ELF-1 (cell line): ENCODE measurements at places on chromosomes 4 and X.

- no peak for DNase-seq
These were observed 1.1 kb downstream of the STBD1 start for GRCh38 chr4:76307660-76308014.

DNA sequence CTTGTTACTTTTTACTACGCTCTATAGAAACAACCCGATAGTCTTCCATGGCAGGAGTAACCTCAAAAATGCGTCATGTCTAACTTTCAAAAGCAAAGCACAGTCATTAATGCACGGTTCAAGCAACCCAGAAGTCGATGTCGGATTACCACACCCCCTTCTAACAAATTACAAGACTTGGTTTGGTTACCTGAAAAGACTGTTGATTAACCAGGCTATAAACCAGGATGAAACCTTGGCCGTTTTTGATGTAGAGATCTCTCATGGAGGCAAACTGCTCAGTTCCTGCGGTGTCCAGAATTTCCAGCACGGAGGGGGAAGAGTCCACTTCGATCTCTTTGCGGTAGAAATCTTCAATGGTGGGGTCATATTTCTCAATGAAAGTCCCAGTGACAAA is 2.4 kb downstream of the RAP2C start:
- no peak for DNase-seq

GRCh38 chr4:133147921-133148689 is 989 bp upstream of the PCDH10 start:
- peak; percentile 68 for DNase-seq

DNA sequence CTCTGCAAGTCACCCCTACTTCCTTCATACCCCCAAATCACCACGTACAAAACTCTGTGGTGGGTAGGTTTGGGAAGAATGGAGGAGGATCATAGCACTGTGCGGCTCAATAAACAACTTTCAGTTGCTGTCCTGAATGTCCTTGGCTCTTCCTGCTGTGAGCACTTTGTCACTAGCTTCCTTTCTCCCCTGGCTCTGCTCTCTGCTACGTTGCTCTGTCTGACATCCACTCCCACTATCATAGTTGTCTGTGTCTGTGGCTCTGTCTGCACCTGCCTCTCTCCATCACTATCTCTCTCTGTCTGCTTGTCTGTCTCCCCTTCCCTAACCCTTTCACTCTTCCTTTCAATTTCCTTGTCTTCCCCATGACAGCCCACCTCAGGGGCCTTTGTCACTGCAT is 21.2 kb upstream of the SMPX start:
- no peak for DNase-seq

DNA sequence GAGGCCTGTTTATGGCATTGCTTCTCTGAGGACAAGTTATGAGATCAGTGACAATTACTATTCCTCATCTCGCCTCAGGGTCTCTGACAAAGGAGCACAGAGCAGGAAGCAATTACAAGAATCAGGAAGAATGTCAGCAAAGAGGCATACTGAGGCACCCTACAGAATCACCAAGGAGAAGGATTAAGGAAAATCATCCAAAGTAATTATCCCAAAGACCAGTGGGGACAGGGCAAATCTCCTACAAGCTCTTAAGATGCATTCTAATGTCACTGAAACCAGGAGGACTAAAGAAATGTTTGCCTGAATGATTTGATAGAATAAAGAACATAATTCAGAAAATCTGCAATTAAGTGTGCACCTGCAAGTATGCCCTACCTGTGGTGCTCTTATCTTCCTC is 206.2 kb downstream of the RCHY1 start:
- DNase-seq: no peak

DNA sequence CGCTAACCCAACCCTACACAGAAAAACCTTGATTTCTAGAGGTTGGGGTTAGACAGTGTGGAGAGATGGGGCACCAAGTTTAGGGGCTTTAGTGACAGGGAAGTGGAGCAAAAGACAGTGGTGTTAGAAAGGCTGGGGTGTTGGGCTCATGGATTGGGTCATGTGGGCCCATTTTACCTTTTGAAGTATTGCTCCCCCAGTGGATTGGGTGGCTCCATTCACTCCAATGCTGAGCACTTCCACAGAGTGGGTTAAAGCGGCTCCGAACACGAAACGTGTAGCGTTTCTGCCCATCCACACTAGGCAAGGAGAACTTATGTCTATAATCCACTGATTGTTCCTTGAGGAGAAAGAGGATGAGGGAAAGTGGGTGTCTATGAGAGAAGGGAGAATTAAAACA is 2.3 kb downstream of the IL2RG start:
- no peak for DNase-seq

DNA sequence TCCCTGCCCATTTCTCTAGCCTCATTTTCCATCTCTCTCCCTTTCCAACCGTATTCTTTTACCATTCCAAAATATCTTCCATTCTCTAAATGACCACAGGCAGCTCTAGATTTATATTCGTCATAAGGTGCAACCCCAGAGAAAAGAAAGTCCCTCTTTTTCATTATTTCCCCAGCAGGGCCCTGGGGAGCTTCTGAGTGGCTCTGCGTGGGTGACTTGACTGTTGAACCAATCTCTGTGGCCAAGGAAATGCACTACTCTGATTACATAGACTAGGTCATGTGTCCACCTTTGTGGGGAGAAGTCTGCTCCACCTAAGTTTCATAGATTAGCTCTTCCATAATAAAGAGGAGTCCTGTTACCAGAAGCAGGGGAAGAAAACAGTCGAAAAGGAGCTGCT is 51.4 kb downstream of the ATOH1 start:
- DNase-seq: no peak

- DNase-seq: peak; percentile 25
These were observed 384.8 kb downstream of the FAM133A start for GRCh38 chrX:94058728-94059382.

GRCh38 chr4:112416464-112416863 is 99.5 kb downstream of the NEUROG2 start:
- DNase-seq: no peak

DNA sequence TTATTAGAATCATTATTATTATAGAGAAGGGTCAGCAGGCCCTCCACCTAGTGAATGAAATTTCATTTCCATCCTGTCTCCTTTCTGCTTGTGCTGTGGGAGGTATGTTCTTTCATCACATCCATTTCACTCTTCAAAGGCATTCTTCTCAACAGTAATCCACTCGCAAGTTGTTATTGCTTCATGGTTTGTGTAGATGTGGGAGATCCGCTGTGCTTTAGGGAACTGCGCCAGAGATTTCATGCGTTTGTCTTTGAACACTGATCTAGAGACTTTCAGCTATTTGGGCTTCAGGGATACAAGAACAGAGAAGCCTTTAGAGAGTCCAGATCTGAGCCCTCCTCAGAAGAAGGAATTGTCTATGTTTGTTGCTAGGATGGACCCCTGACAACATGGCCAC is 53.5 kb upstream of the PUDP start:
- no peak for DNase-seq

DNA sequence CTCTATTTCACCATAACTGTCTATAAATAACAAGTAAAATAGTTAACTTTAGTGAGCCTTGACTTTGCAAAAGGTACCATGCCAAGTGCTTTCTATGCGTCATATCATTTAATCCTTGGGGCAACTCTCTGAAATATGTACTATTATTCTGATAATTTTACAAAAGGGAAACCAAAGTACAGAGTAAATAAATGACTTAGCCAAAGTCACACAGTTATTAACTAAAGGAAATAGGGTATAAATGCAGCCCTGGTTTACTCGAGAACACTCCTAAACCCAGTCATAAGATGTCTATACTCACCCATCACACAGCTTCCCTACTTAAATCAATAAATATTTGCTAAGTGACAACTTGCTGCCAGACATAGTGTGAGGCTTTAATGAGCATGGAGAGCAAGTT is 14.4 kb downstream of the KCTD8 start:
- no peak for DNase-seq

DNA sequence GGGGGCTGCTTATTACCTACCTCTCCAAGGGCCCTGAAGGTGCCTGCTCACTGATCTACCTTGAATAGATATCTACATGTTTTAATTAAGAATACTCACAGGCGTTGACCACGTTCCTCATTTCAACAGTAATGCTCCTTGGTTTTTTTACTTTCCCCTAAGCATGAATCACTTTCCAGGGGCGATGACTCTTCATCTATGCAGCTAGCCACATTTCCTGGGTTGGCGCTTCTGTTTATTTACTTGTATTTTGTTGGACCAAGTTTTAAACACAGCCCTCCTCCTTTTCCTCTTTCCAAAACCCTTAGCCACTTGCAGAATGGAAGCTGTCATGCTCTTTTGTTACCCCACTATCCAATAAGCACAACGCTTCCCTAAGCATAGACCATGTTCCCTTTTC is 50.8 kb downstream of the CBLL2 start:
- DNase-seq: no peak

GRCh38 chrX:14496674-14497073 is 32.7 kb upstream of the GLRA2 start:
- no peak for DNase-seq

DNA sequence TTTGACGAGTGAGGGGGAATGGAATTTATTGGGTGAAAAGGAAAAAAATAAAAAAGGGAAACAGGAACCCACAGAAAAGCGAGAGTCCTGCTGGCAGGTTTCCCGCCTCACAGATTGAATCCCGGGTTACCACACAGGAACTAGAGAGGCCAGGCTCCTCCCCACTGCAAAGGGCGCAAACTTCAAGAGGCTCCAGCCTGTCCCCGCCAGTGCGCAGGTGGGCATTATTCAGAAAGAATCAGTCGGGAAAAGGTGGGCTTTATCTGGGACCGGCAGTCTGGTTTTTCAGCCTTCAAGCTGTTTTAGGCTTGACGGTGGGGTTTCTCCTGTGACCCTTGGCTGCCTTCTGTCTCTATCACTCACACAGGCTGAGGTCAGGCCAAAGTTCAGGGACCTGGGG is 1496.8 kb downstream of the RPA4 start:
- DNase-seq: peak; percentile 69

DNA sequence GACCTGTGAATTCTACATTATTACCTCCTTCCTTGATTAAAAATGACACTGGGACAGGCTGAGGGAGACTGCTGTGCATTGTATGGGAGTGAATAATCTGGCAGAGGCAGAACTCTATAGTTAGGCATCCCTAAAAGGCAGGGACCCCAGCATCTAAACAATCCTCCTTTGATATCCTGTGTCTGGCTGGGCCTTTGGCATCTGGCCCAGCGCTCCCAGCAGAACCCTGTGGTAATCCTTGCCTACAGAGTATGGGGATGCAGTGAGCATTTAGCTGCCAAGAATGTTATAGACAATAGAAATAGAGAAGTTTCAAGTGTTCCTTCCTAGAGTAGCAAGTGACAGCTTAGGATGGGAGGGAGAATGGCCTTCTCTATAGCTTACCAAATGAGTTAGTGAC is 38.5 kb downstream of the ZCCHC12 start:
- DNase-seq: no peak

DNA sequence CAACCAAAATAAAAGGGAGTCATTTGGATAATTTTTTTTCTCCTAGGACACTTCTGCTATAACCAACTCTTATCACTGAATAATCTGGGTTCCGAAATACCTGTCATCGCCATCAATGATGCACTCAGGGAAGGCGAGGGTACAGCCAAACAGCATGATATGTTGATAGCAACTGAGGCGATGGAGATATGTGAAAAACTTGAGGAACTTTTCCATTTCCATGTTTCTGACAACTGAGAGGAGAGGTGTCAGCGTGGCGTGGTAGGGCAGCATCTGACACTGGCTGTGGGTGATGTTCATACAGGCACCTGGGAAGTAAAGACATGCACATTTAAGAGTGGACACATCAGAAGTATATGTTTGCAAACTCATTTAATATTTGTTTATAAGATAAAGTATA is 74.6 kb downstream of the CORIN start:
- DNase-seq: no peak
